ENCODE measurements at places on chromosomes 7 and 10.
A peak's percentile ranks its signal among the peaks of the same experiment; 100 is the strongest.

- no peak for DNase-seq
These were observed 76.5 kb downstream of the AUTS2 start for GRCh38 chr7:69674701-69675182.

DNA sequence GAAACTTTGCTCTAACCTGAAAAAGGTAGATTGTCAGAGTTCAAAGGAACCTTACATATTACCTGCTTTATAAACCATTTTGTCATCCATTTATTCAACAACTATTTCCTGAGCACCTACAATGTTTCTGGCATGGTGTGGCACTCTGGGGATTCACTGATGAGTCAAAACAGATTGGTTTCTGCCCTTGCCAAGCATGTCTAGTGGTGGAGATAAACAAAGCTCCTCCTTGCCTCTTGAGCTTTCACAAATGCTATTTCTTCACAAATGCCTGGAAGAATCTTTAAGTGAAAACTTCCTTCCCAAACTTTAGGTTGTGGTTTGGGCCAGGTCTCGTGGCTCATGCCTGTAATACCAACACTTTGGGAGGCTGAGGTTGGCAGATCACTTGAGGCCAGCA is 85.1 kb upstream of the RELN start:
- DNase-seq = no peak

DNA sequence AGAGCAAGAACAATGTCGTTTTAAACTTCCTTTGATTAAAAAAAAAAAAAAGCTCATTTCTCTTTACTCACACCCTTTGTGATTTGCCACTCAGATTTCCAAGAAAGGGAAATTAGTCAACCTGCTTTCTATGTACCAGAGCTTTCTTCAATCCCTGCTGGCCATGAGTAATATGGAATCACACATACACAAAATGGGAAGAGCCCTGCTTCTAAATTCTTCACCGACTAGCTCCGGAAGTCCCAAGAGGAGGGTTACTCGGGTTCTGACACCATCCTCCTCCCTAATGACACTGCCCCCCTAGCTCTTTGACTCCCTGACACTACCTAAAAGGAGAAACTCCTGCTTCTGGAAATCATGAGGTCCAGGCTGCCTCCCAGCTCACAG is 81.8 kb upstream of the SFMBT2 start:
- no peak for DNase-seq

DNA sequence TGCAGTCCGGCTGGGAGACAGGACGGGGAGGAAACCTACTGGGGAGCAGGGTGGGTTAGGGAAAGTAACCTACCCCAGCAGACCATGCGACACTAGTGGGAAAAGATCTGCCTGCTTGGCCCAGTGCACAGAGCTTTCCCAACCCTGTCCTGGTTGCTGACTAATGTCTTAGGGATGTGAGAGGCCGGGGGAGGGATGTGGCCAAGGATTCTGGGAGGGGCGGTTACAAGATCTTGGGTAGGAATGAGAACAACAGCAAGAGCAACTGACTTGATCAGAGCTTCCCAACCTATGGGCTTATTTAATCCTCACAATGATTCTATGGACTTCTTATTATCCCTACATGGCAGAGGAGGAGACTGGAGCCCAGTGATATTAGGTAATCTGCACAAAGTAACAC is 24.0 kb upstream of the EIF5AL1 start:
- DNase-seq = peak; percentile 87

- DNase-seq = no peak
These were observed 77.5 kb upstream of the STEAP1B start for GRCh38 chr7:22577470-22578001.

DNA sequence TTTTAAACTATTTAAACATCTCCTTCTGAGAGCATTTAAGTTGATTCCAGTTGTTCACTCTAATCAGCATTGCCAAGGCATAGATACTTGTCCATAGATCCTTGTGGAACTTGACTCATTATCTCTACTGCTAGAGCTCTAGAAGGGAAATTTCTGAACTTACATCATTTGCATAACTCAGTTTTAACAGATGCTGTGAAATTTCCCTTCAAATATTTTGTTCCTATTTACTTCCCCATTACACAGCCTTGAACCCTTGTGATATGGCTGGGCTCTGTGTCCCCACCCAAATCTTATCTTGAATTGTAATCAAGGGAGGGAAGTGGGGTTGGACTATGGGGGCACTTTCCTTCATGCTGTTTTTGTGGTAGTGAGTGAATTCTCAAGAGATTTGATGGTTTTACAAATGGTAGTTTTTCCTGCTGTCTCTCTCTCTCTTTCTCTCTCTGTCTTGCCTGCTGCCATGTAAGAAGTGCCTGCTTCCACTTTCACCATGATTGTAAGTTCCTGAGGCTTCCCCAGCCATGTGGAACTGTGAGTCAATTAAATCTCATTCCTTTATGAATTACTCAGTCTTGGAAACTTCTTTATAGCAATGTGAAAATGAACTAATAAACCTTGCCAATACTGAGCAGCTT is 25.4 kb downstream of the INSIG1 start:
- no peak for DNase-seq

- DNase-seq = peak; percentile 58
These were observed 14.6 kb downstream of the DRGX start for GRCh38 chr10:49381111-49381900.

- DNase-seq = no peak
These were observed 521.7 kb downstream of the ADRA2A start for GRCh38 chr10:111598433-111599059.

GRCh38 chr10:29630205-29631048 is 4.3 kb downstream of the SVIL start:
- DNase-seq = no peak

DNA sequence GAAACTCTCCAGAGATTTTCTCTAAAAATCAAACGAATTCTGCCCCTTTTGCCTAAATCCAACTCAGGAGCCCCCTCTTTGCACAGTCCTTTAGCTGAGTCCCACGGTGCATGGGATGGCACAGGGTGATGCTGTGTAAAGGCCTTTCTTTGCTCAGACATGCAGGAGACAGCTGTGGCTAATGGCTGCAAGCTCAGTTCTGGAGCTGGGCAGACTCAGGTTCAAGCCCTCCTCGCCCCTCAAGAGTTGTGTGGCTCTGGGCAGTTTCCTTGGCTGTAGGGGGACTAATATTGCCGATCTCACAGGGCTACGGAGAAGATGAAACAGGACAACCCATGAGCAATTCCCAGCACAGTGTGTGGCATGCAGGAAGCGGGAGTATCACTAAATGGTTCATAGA is 42.6 kb downstream of the CLEC2L start:
- DNase-seq = peak; percentile 33

- no peak for DNase-seq
These were observed 74.3 kb downstream of the RNLS start for GRCh38 chr10:88508796-88509195.

- DNase-seq = peak; percentile 81
These were observed 3.1 kb upstream of the CUX1 start for GRCh38 chr7:101814081-101814990.

GRCh38 chr7:29988424-29989256 is 961 bp downstream of the SCRN1 start:
- peak; percentile 74 for DNase-seq

- no peak for DNase-seq
These were observed 35.9 kb downstream of the FZD1 start for GRCh38 chr7:91299952-91300775.

DNA sequence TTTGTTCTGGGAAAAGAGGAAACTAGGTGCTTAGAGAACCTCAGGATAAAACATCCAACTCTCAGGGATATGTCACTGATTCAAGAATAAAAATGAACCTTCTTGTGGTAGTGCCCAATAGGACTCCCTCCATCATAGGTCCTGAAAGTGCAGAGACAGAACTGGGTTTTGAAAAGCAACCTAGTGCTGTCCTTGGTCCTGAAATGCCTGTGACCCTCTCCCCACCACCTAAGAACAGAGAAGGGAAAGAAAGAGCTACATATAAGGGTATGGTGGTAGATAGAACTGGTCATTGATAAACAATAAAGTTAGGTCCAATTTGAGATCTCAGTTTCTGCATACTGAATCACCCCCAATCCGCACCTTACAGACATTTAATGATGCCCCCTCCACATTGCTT is 953.3 kb downstream of the XPNPEP1 start:
- no peak for DNase-seq

- DNase-seq = peak; percentile 69
These were observed 44.7 kb downstream of the ZNF467 start for GRCh38 chr7:149728491-149729375.

DNA sequence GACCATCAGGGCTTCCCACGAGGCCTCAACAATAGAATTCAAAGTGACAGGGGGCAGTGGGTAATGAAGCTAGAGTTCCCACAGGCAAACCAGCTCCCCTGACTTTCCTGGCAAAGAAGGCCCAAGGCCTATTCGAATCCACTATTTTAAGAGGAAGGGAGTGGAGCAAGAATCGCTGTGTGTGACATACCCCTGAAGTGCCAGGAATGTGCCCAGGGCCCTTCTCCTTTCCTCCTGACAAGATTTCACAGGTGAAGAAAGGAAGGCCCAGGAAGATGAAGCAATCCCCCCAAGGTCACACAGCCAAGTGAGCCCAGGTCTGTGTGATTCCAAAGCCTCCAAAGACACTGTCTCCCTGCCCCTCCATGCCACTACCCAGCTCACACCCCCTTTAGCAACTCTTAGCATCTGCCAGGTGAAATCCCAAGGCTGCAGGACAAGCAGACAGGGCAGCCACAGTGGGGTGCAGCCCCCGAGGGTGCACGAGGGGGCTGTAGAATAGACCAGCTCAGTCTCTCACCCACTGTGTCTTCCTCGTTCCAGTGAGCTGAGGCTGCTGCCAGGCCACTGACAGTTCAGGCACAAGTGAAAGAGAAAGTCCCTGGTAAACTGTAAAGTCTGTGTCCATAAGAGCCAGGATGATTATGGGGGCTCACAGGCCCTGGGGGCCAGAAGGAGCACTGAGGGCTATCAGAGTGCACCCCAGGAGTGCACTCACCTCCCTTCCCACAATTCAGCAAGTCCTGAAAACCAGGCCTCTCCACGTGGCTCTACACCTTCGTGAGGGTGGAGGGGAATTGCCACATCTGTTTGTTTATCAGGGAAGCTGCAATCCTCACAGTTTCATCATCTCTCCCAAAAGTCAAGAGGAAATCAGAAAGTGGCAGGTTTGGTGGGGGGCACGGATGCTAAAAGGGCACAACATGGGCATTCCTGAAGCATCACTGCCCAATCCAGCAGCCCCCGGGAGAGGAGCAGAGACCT is 70.8 kb upstream of the ZMIZ1 start:
- DNase-seq = no peak

GRCh38 chr10:29163746-29164145 is 125.1 kb upstream of the LYZL1 start:
- no peak for DNase-seq

DNA sequence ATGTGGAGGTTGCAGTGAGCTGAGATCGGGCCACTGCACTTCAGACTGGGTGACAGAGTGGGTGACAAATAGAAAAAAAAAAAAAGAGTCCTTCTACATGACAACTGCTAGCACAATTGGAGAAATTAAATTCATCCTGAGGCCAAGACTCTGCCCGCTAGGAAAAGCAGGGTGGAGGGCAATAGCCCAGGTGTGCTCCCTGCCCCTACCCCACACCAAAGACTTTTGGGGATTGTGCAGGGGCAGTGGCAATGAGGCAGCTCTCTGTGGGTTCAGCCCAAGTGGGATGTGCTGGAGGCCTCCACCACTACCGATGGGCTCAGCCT is 61.3 kb downstream of the TMEM209 start:
- DNase-seq = no peak

- no peak for DNase-seq
These were observed 98.9 kb upstream of the IL6 start for GRCh38 chr7:22628112-22628511.

DNA sequence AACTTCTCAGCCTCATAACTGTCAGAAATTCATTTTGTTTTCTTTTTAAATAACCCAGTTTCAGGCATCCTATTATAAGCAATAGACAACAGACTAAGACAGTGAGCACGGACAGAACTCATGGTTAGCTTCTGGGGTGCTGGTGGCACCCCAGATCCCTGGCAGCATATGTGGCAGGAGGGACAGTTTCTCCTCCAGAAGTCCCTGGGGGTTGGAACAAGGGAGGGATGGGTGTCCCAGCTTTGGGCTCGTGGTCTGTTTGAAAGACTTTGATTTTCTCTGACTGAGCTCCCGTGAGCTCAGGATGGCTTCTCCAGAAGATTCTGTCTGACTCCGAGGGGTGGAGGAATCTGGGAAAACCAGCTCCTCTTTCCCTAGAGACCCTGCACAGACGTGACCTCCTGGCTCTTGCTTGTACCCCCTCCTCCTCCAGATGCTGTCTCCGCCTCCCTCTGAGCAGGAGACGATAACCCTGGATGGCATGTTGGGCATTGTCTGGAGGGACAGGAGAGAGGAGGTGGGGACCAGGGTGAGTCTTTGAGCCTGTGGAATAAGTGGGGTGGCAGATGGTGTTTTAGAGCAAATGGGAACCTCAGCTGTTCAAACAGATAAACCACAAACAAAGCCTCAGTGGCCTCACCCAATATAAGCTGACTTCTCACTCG is 421.1 kb downstream of the GLRX3 start:
- DNase-seq = no peak

- DNase-seq = no peak
These were observed 16.4 kb downstream of the KCP start for GRCh38 chr7:128894101-128894440.

GRCh38 chr7:132406039-132406438 is 170.2 kb downstream of the PLXNA4 start:
- no peak for DNase-seq

GRCh38 chr7:151875942-151876898 is 695 bp downstream of the PRKAG2 start:
- peak; percentile 87 for DNase-seq

GRCh38 chr10:13911821-13912520 is 325.2 kb downstream of the PRPF18 start:
- DNase-seq = no peak

GRCh38 chr10:60964257-60965235 is 20.6 kb upstream of the RHOBTB1 start:
- peak; percentile 77 for DNase-seq

GRCh38 chr7:104643587-104644217 is 315.3 kb downstream of the LHFPL3 start:
- no peak for DNase-seq

- no peak for DNase-seq
These were observed 121.8 kb downstream of the CAMK1D start for GRCh38 chr10:12471135-12471534.

- DNase-seq = no peak
These were observed 832.1 kb downstream of the SORCS3 start for GRCh38 chr10:105473170-105473569.

DNA sequence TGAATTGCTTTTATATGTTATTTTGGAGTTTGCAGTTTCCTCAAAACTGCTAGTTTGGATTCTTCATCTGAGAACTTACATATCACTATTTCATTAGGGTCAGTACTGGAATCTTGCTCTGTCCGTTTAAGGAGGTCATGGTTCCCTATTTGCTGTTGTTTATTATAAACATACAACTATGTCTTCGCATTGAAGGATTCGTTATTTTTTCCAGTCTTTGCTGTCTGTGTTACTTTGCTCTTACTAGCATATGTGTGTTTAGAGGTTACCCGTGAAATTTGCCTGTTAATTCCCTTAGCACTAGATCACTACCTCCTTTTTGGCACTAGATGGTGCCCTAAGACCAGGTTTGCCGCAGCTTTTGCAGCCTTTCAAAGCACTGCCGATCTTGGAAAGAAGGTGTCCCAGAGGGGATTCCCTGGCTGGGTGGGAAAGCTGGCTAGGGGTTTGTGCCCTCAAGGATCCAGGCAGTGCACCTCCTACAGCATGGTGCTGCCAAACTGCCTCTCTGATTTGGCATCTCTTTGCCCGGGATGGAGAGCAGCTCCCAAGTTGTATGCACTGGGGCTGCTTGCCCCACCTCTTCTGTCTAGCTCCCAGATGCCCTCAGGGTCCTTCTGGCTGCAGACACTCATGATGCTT is 103.1 kb upstream of the APBB1IP start:
- DNase-seq = peak; percentile 76

- DNase-seq = no peak
These were observed 547.8 kb downstream of the SORCS3 start for GRCh38 chr10:105188737-105189462.

GRCh38 chr7:100721505-100721812 is 1.2 kb downstream of the EPO start:
- DNase-seq = no peak

All from coronary artery (tissue), 2 donors.